ENCODE measurements at places on chromosomes 16 and 17.

- no peak for DNase-seq
Measured at GRCh38 chr16:58509256-58510096, 5.8 kb upstream of the SETD6 start.

- DNase-seq, result no peak
Measured at GRCh38 chr17:76074390-76075363, at the start of gene GALR2. Gene GALR2, plus strand, starts transcription at chr17:76074781. Its CDS starts 103 bp downstream, at chr17:76074884.

GRCh38 chr17:17684906-17685774 is 3.9 kb downstream of the RAI1 start:
- no peak for DNase-seq

DNA sequence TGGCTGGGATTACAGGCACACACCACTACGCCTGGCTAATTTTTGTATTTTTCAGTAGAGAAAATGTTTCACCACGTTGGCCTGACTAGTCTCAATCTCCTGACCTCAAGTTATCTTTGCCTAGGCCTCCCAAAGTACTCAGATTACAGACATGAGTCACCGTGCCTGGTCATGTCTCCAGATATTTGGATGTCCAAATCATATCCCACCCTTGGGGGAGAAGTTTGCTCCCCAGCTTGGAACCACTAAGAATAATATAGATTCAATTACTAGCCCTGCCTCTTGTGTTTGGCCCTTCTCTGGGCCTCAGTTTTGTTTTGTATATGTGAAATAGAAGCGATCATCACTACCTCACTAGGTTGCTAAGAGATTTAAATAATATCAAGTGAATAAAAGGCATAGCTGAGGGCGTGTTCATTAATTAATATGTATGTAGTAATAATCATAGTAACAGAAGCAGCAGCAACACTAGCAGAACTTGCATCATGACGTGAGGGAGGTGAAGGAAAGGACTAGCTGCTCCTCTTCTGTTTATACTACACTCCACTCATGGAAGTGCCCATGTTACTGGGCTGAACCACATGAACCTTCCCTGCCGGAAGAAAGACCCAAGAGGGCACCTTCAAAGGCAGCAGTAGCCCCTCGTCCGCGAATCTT is 253.6 kb upstream of the XYLT1 start:
- no peak for DNase-seq

GRCh38 chr17:45768000-45768399 is 16.1 kb upstream of the CRHR1 start:
- DNase-seq, result no peak

- no peak for DNase-seq
Measured at GRCh38 chr17:63262751-63263476, 183.2 kb downstream of the CYB561 start.

GRCh38 chr16:89194340-89195311 is 5.7 kb downstream of the SLC22A31 start:
- no peak for DNase-seq

DNA sequence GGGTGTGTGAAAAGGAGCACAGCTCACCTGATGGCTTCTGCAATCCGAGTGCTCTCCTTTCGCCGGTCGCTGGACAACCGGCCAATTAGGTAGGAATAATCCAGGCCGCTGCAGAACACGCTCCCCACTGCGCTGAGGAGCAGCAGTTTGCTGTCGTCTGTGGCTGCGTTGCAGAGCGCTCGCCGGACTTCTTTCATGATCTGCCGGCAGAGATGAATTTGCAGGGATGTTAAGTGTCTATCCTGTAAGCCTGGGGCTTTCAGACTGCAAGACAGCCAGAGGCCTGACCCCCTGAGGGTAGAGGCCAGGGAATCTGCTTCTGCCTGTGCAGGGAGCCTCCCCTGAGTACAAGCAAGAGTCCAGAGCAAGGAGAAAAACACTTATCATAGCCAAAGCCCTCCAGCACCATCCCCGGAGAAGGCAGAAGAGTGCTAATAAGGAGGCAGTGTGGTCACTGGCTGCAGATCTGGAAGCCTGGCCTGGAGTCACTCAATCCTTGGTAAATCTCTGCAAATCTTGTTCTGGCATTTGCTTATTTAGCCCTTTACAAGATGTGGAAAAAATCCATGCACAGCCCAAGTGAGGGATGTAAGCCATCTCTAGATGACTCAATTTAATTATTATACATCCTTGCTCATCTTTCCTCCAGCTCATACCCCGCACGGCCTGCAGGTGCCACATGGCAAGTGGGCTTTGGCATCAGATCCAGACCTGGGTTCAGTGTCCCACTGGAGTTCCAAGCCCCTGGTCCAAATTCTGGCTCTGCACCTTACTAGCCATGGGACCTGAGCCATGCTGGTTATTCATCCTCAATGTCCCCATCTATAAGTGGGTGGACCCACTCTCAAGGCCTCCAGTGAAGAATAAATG is 80.2 kb downstream of the DYNLRB2 start:
- DNase-seq, result no peak

GRCh38 chr17:31802502-31802901 is 56.5 kb downstream of the COPRS start:
- no peak for DNase-seq

GRCh38 chr16:22400900-22401299 is 26.5 kb upstream of the CDR2 start:
- no peak for DNase-seq

- DNase-seq, result no peak
Measured at GRCh38 chr17:1872976-1873375, 43.2 kb downstream of the RPA1 start.

GRCh38 chr16:66359811-66360608 is 6.5 kb upstream of the CDH5 start:
- DNase-seq, result no peak

- no peak for DNase-seq
Measured at GRCh38 chr16:28549301-28549899, 4.3 kb upstream of the SGF29 start.

DNA sequence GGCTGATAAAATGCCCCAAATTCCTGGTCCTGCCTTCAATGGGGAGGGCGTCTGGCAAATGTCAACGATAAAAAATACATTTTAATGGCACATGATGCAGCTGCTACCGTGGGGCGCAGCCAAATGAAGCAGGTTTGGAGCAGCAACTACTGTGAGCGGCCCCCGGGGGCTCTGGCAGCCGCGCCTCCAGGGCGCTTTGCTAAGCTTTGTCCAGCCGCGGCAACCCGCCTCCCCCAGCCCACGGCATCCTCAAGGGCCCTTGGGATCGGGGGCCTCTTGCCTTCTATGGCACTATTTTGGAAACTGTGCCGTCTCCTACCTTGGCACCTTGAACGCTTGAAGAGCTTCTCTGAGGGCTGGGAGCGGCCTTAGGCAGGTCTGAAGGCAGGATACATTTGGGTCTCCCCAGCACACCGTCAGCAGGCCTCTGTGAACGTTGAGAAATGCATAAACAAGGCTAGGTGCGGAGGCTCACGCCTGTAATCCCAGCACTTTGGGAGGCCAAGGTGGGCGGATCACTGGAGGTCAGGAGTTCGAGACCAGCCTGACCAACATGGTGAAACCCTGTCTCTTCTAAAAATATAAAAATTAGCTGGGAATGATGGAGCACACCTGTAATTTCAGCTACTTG is 25.1 kb downstream of the TBX4 start:
- no peak for DNase-seq

DNA sequence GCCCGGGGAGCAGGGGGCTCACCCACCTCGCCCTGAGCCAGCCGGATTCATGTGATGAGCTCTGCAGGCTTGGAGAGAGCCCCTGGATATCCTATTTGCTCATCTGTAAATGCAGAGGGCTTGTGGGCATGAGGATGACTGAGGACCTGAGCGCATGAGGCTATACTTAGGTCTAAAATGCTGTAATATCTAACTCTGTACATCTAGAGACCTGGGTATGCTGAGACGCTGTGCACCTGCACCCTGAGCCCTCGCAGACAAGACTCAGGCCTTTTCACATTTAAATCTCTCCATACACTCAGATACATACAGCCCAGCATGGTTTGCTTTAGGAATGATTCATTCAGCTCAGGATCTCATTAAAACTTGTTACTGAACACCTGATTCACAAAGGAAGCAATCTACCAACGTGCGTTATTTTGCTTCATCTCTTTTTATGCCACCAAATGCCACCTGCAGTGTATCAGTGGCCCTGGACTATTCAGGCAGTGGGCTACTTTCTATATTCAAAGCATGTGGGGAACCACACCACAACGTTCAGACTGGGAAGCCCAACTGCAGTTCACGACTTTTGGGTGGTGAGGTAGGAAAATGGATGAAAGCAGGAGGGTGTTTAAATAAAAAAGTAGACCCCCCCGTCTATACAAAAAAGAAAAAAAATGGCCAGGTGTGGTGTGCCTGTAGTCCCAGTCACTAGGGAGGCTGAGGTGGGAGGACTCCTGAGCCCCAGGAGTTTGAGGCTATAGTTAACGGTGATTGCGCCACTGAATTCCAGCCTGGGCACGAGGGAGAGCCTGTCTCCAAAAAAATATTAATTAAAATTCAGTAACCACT is 12.0 kb downstream of the USP7 start:
- no peak for DNase-seq

DNA sequence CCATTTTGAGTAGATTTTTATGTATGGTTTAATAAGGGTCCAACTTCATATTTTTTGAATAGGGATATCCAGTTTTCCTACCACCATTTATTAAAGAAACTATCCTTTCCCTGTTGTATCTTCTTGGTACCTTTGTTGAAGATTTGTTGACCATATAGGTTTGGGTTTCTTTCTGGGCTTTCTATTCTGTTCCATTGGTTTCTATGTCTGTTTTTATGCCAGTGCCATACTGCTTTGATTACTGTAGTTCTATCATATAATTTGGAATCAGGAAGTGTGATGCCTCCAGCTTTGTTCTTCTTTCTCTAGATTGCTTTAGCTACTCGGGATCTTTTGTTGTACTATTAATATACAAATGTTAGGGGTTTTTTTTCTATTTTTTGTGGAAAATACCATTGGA is 46.5 kb downstream of the PPM1E start:
- no peak for DNase-seq

- DNase-seq, result no peak
Measured at GRCh38 chr17:47810200-47810821, 11.3 kb downstream of the OSBPL7 start.

DNA sequence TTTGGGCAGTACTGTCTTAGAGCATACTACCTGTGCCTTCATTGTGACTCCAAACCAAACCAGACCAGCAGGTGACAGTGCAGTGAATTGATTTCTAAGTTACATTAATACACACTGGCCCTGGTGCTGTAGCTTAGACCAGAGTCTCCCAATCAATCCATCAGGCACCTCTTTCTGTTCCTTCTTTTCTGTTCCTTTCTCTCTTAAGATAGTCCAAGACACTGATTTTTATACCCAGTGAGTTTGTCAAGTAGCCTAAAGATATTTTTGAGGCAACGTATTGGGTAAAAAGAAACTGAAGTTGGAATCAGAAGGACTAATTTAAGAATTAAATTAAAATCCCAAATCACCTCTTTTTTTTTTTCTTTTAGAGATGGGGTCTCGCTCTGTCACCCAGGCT is 43.1 kb downstream of the ABAT start:
- no peak for DNase-seq

GRCh38 chr17:69572747-69573146 is 158.2 kb downstream of the MAP2K6 start:
- DNase-seq, result no peak

DNA sequence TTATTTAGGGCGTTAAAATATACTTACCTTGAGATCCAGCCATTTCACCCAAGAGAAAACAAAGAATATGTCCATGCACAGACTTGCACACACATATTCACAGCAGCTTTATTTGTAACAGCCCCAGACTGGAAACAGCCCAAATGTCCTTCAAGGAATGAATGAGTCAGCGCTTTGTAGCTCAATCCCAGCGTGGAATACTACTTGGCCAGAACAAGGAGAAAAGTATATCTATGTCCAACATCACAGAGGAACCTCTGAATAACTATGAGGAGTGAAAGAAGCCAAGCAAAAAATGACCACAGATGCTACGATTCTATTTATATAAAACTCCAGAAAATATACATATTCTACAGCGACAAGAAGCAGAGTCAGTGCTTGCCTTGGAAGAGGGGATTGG is 158.3 kb downstream of the ENGASE start:
- no peak for DNase-seq

- DNase-seq, result no peak
Measured at GRCh38 chr17:34307110-34307509, 12.1 kb upstream of the CCL8 start.

GRCh38 chr16:17386229-17386628 is 84.5 kb downstream of the XYLT1 start:
- DNase-seq, result no peak

- no peak for DNase-seq
Measured at GRCh38 chr17:65495122-65496055, 66.1 kb downstream of the AXIN2 start.

DNA sequence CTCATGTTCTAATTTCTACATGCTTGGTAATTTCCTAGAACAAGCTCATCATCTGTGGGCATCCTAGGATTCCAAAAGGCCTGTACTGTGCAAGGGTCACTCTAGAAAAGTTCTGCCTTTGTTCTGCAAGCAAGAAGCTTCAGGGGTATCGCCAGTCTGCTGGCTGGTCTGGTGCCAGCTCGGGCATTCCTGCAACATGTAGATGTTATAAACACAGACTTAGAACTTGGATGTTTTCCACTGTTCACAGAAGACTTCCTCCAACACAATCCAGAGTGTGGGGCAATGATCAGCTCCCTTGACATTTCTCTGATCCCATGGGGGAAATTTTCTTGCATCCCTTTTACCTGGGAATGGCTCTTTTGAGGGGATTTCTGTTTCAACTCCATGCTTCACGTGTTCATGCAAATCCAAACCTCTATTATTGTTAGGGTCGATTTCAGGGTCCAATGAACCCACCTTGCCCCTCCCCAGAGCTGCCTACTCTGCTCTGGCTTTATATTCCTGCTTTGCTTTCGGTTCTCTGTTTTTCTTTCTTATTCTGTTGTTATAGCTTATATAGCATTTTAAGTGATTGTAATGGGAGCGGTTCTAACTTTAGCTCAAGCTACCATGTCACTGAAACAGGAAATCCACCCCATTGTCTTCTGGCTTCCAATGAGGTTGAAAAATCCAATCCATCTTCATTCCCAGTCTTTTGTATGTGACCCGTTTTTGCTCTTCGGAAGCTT is 25.3 kb downstream of the UBE2O start:
- DNase-seq, result no peak

DNA sequence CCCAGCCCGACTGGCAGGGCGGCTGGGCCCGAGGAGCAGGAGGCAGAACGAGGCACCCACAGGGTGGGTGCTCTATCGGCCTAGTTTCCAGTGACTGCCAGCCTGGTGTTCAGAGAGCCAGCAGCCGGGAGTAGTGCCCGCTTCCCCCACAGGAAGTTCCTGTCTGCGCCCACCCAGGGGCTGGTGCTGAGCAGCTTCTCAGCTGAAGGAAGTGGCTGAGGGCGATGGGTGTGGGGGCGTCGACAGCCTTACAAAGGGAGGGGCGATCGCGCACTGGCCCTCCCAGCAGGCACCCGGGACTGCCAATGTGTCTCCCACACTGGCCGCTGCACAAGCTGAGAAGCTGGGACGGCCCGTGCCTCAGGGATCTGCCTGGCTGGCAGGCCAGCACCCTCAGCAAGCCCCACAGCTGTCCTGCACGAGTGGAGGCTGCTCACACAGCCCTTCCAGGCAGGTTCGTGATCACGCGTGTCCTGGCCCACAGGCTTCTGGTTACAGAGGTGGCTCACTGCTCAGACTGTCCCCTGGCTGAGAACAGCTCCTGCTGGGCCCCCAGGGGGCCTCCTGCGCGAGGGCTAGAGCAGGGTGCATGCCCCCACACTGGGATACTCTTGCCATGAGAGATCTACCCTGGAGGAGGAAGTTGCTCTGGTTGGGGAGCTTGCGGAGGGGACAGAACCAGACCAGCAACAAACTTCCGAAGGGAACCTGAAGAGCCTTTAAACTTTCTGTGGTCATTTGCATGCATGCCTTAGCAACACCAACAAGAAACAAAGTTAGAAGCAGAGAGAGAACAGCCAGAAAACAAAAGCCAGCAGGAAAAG is 2.5 kb downstream of the RNF166 start:
- DNase-seq, result peak; percentile 29
